ENCODE measurements at places on chromosomes 7 and 10. TPM values are rescaled to one million over a fixed set of nuclear protein-coding genes. Genes with fewer than 3 reads are reported as not detected.

DNA sequence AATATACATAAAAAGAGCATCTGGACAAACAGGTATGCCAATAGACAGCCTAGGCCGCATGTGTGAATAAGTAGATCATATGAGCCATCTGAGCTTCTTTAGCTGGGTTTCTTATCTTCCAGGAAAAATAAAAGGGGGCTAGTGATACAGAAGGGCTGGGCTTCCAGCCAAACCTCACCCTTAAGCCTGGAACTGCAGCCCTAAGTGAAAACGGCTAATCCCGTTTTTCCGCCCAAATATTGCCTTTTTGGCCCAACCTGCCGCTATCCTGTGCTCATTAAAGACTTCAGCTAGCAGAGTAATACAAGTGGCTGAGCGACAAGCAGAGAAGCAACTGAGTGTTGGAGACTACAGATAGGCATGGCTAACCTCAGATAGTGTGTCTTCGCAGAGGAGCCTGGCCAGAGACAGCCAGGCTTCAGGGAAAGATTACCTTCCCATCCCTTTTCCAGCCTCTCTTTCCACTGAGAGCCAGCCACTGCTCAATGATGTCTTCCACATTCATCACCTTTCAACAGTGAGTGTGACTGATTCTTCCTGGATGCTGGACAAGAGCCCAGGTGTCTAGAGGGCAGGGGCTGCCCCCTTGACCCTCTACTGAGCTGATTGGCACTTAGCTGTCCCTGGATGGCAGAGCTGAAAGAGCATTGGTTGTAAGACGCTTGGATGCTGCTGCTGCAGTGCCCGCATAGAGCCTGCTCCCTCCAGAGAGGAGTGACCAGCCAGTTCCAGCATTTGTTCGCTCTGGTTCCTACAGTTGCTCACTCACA lies 108.9 kb downstream of the ITGB8 start:
- DNase-seq = no peak

The GRM3 gene
- not detected for total RNA-seq

The NFE2L3 gene
- total RNA-seq = 0.18 TPM

DNA sequence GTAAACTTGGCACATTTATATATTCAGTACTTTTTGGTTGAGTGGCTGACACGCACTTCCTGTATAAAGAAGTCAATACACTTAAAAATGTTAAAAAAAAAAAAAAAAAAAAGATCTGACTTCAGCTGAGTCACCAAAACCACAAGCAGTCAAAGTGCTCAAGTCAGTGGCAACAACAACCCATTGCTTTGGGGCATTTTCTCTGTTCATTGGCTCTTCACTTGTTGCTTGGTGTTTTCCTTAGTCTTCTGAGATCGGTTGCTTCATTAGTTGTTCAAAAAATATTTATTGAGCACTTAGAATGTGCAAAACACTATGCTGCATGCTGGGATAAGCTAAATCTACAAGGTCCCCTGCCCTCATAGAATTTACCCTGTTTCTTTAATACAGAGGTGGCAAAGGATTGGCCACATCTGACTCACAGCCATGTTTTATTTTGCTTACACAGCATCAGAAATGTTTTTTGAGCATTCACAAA lies 63.7 kb downstream of the ZNRF2 start:
- peak; percentile 85 for DNase-seq

The ELOVL3 gene
- total RNA-seq = 0.09 TPM

DNA sequence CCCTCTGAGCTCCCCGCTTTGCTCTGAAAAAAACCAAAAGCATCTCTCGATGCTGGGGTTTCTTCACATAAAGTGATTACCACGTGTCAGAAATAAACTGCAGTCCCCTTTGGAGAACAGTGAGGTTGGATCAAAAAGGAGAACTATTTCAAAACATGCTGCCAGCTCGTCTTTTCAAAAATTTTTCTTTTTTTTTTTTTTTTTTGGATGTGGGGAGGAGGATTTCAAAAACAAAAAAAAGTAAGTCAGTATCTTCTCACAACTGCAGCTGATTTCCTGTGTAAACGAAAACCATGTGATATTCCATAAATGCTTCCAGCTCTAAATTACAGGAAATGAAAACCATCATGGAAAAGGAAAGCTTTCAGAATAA lies 155.0 kb upstream of the LYZL2 start:
- peak; percentile 93 for DNase-seq

DNA sequence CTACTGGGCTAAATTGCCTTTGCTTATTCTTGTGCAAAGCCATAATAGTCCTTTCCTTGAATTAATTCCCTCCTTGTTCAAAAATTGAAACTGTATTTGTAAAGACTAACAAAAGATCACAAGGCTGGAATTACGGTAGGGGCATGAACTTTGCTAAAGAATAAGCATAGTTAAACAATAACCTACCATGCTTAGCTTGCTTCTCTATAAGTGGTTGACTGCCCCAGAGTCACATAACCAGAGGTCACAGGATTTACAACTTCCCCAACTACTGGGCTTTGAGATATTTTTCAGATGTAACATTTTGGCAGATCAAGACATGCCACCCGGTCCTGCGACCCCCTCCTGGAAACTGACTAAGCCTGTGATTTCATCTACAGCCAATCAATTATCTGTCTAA lies 181.4 kb downstream of the GPAM start:
- DNase-seq = no peak

The MOGAT3 gene
- not detected for total RNA-seq

The CAV1 gene
- total RNA-seq = 598 TPM

GRCh38 chr7:105011141-105011830 lies 2.7 kb upstream of the KMT2E start:
- peak; percentile 59 for DNase-seq
